ENCODE measurements at places on chromosomes 2 and 18.

GRCh38 chr2:236289766-236290462 is 25.7 kb upstream of the ASB18 start:
- no peak for DNase-seq

DNA sequence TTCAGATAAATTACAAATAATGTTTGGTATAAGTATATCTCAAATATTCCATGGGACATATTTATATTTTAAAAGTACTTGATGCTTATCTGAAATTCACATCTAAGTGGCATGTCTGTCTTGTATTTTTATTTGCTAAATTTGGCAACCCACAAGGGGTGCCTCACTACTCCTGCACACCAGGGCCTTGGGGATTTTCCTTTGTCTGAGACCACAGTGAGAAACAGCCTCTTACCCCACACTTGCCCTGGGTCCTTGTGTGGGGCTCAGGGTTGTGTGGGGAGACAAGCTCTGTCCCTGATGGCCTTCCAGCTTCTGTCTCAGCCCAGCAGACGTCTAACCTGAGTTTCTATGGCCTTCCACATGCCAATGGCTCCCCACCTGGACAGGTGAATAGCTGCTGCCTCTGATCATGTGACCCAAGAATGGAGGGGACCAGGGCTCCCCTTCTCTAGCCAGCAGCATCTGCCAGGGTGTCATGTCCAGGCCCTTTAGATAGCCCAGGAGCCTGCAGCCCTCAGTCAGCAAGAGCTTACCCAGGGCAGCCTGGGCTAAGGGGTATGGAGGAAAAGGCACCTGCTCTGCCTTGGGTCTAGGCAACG is 49.5 kb upstream of the MRPL33 start:
- no peak for DNase-seq

GRCh38 chr18:55351980-55352714 is 235.8 kb downstream of the TCF4 start:
- DNase-seq: no peak

DNA sequence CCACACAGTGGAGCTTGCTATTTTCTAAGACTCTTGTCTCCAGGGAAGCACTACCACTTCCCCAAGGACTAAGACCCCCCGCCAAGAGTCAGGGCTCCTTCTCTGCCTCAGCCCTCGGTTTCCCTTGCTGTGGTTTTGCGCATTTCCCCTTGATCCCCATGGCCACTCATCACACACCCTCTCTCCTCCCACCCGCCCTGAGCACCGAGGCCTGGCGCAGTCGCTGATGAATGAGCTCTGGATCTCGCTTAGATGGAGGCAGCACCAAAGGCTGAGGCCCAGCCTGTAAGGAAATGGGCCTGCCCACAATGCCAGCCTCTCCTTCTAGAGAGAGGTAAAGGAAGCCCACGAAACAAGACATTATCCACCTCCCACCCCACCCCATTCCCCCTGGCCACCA is 96.9 kb downstream of the TNS1 start:
- DNase-seq: no peak

DNA sequence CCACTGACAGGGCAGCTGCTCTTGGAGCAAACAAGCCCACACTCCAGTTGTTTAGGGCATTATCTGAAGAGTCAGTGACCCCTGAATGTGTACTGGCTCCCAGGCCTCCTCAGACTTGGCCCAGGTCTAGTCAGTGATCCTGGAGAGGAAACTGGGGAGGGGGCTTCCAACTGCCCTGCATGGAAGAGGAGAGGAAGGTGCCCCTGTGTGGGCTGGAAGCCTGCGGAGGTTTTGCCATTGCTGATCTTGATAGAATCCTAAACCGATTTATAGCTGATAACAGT is 197.4 kb downstream of the MGAT5 start:
- DNase-seq: no peak

DNA sequence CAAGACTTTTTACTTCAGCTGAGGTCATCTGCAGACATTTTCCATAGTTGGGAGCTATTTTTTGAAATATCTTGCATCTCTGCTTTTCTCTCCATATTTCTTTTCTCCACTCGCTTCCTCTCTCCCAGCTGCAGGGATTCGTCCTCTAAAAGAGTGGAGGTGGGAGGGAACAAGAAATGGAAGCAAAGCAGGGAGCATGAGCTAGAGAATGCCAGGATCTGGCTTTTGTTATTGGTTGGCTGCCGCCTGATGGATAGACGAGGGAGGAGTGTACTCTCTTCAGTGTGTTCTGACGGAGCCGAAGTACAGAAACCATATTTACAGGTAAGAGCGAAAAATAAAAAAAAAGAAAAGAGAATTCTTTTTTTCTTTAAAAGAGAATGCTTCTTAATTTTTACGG is at the start of gene CSRNP3:
TSS of gene CSRNP3 (plus strand) at position 282 of the 400 bp plus-strand sequence. CDS start 125,368 bp downstream, outside the sequence.
- no peak for DNase-seq

DNA sequence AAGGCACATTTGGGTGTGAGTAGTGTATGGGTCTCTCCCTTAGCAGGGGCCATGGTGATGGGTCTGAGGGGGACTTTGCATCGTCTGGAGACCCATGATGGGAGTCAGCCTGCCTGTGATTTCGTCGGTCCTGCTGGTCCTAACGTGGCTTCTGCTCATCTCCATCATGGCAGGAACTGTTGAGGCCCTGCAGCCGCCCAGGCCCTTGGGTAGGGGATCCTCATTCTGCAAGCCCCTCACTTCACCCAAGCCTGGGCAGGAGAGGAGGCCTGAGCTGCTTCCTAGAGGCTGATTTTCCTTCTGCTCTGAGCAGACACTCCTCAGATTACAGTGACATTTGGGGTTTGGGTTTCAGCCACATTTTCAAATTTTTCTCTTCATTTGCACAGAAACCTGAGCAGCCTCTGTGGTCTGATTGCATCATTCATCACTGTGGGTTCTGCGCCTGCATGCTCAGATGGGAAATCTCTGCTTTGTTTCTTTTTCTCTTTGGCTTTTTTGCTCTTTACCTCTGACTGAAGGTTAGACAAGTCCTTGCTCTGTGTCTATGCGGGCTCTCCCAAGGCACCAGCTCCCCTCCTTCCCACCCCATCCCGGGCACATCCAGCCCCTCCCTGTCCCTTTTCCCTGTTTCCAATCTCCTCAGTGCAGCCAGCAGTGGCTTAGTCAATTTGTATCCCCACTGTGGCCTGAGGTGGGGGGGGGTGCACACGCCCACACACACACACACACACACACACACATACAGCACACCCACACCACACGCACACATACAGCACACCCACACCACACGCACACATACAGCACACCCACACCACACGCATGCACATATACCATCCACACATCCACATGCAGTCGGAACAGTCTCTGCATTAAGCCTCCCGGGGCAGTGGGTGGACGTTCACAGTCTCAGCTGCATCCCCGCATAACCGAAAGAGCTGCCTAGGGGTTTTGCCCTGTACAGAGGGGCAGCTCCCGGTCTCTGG is 305.4 kb upstream of the HS6ST1 start:
- no peak for DNase-seq

DNA sequence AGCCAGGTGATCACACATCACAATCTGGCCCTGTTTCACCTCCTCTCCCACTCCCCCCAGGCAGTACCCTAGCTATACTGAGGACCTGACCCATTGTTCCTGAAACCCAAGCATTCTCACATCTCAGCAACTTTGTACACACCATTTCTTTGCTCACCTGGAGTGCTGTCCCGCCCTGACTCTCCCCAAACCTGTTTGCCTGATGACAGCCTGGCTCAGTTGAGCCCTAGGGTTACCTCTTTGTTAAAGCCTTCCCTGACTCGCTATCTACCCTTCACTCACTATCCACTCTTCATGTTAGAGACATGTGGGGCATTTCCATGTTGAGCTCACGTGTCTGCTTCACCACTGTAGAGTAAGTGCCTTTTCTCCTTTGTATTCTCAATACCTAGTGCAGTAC is 49.1 kb downstream of the GREB1L start:
- DNase-seq: no peak

GRCh38 chr2:132448771-132449170 is 32.2 kb downstream of the GPR39 start:
- DNase-seq: peak; percentile 17

DNA sequence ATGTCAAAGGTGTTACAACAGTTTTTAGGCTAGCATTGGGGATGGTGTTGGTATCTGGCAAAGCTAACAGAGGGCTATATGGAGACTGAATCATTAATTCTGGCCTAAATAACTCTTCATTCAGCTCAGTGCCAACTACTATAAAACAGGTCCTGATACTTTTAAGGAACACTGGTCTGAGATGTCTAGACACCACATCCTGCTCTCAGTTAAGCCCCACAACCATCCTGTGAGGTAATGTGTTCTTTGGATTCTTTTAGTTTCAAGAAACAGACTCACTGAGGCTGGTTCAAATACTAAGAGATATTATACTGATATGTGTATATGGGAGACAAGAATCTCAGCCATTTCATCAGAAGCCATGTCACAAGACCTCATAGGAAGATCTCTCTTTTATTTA is 14.2 kb upstream of the HK2 start:
- no peak for DNase-seq

DNA sequence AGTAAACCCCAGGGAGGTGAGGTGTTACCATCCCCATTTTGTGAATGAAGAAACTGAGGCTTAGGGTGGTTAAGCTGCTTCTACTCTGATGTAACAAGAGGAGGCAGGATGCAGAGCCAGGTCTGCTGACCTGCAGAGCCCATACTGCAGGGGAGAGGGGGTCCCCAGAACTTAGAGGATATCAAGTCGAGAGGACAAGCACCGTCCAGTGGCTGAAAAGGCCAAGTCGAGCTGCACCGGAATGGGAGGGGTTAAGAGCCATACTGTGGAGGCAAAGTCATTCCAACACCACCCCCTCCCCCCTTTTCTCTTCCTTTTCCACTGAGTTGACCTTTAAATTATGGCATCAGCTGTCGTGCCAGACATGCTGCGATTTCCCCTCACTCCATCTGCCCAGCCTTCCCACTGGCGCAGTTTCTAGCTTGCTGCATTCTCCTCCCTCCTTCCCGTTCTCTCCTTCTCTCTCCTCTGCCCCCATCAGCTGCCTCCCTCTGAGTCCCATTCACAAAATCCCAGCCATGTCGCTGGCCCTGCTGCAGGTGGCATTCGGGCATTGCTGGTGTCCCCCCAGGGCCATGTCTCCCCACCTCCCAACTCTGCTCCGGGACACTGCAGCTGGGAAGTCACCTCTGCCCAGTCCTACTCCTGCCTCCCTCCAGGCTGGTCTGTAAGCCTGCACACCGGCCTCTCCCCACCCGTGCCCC is 346.9 kb downstream of the DYSF start:
- no peak for DNase-seq

DNA sequence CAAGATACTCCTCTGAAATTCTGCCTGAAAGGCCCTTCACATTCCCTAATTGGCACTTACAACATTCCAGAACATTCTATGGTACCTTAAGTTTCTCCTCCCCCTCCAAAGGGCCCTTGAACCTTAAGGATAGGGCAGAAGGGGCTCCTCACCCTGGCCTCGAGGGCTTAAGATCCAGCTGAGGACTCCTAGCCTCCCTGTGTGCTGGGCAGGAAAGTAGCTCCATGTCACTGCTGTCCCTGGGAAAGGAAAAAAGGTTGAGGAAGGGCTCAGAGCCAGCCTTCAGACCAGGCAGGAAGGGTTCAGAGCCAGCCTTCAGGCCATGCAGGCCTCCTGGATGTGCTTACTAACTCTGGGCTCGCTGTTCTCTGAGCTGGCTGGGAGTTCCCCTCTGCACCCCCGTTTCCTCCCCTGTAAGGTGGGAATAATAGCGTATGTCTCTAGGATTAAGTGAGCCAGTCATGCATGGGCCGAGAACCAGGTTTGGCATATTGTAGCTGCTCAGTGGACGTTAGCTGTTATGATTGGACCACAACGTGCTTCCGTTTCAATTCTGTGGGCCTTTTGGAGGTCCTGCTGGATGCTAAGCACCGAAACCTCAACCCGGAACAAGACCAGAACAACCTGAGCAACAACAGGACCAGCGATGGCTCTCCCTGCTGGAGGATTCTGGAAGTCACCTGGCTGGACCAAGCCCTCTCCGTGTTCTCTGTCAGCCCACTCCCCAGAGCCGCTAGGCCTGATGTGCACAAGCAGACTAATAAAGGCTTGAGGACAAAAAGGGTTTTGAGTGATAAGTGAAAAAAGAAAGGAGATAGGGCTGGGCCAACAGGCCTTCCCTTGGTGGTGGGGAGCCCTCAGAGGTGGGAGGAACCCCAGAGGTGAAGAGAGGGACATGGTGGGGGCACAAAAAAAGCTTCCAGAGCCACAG is 1.0 kb upstream of the B3GNT7 start:
- no peak for DNase-seq

DNA sequence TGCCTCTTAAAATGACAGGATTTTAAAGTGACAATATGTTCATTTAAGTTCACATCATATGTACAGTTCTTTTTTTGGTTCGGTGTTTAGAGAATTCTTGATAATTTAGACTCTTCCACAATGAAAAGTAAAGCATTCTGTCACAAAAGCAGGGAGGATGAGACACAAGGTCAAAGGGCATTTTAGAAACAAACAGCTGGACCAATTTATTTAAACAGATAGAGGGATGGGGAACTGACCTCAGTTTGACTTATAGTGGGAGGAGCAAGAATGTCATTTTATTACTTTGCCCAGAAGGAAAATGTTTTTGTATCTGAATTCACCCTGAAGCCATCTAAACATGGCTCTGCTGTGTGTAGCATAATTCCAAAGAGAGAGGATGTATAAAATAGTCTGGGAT is 128.5 kb downstream of the MEIS1 start:
- no peak for DNase-seq

- DNase-seq: no peak
These were observed 294.6 kb upstream of the CYP26B1 start for GRCh38 chr2:72442270-72442669.

All from SW 1271 (cell line).